AG08395 (cell line): ENCODE measurements at places on chromosomes 2 and 18.

GRCh38 chr18:25310045-25310444 lies 41.9 kb downstream of the ZNF521 start:
- peak; percentile 13 for DNase-seq

DNA sequence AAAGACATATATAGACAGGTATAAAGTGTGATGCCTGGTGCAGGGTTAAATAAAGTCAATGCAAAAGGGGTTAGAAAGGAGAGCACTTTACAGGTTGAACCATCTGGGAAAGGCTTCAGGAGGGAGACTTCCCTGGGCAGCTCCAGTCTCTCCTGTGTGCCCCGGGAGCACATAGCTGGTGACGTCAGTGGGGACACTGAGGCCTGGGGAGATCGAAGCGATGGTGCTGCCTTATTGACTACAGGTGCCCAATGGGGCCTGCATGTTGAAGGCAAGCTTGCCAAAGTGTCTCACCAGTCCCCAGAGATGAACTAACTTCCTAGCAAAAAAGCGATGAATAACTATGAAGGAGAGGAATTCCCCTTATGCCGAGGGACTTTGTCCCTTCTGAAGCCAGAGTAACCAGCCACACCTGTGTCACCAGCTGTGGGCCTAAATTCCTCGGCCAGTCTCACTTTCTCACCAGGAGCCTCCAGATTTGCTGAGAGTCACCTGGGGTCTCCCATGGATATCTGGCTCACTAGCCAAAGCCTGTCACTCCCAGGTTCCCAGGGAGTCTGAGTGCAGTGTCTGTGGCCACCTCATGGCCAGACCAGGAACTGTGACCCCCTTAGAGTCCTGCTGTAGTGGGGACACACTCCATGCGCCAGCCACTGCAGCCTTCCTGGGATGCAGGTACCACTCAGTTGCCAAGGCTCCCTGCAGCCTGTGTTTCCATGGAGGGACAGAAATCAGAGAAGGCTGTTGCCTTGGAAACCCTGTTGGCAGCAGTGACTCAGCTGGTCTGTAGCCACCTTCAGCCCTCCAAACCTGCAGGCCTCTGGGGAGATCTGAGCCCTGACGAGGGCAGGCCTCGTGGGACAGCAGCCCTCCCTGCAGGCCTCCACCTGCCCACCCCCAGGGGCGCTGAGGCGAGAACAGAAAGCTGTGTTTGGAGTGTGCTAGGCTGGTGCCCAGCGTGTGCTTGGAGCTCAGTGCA lies 128.7 kb downstream of the CTIF start:
- DNase-seq: no peak

DNA sequence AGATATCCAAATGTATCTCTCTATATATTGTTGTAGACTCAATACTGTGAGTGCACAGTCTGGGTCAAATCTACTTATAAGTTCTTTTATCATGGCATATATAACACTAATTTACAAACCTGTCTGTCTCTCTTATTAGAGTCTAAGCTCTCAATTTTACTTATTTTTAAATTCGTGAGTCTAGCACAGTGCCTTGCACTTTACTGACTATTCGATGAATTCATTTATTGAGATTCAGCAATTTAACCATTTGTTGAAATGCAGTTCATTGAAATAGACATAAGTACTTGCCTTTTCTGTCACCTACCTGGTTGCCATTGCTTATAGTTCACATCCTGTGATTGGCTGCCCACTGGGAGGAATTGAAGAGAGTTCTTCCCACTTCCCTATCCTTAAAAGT lies 10.3 kb upstream of the ALS2 start:
- no peak for DNase-seq

DNA sequence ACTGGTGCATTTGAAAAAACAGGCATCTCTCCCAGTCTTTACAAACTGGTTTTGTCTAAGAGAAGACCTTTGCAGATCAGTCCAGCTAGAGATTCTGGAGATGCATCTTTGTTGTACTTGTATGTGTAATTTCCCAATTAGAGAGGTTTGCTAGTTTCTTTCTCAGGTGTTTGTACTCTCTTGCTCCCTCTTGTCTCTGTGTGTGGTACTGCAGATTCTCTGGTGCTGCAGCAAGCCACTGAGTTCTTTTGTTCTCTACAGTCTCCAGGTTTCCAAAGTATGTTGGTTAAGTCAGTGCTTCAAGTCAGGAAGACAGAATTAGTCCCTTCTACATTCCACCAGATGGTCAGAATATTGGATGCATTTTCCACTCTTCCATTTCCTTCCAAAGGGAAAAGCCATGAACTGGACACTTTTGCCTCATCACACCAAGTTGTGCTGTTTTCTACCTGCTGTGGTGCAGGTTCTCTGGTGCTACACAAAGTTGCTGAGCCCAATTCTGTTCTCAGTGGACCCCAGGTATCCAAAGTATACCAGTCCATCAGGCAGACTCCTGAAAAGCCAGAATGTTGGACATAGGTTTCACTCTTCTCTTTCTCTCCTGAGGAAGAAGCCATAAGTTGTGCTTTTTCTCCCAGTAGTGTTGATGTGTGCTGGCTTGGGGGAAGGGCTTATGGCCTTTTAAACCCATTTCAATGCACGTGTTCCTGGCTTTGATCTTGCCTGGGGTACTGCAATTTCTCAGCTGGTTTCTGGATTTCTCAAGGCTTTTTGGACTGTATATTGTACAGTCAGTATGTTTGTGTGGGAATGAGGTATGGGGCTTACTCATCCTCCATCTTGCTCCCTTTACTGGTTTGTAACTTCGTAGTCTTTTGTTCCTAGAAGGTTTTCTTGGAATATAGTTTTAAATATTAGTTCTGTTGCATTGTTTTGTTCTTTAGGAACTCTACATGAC lies 29.8 kb downstream of the EPC2 start:
- DNase-seq: no peak

GRCh38 chr2:226970362-226970761 lies 134.5 kb downstream of the RHBDD1 start:
- DNase-seq: no peak
